Right kidney (tissue), 9 donors: ENCODE measurements at places on chromosomes 2 and 18.

DNA sequence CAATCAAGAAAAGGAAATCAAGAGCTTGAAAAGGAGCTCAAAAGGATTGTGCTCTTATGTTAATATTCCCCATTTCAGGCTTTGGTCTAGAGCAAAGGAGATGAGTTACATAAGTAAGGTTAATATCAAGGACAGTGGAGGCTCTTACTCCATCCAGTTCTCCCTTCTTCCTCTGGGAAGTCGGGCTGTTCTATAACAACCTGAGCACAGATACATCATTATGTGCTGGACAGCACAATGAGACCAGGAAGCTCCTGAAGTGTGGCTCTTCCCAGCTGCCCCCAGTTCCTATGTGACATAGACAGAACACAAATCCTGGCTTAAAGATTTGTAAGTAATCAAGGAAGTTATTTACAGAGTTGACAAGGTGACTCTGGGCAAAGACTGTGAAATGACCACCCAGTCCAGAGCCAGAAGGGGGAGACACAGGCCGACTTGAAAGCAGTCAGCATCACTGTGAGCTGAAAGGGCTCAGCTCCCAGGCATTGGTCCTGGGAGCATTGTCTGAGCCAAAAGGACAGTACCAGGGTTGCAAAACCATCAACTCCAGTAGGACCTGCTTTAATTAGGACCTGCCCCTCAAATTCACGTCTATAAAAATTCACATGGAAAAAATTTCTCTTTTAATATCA is 917.6 kb upstream of the ACVR2A start:
- peak; percentile 27 for DNase-seq

GRCh38 chr2:160411955-160412354 is 81.7 kb downstream of the RBMS1 start:
- no peak for DNase-seq

- no peak for DNase-seq
Measured at GRCh38 chr2:68238955-68239822, 13.1 kb downstream of the PPP3R1 start.

DNA sequence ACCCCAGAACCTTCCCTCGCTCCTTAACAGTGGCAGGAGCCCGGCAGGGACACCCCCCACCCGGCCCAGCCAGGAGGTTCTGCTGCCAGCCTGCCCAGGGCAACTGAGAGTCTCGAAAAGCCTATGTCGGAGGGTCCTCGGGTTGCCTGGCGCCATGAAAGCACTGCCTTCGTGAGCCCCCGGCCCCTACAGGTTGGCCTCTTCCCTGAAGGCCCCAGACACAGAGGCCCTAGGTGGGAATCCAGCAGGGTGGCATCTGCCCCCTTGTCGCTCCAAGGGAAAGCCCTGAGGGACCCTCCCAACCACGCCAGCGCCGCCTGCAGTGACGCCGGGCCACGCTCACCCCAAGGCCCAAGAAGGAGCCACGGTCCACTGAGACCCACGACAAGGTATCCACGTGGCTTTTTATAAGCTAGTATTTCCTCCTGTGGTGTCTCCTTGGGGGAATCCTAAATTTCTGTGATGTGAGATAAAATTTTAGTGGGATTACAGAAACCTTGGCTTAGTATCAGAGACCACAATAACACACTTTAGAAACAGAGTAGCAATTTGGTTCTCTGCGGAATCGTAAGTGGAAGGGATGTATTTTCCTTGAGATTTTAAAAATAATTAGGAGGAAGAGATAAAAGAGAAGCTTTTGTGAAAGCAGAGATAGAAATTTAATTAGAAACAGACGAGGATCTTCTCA is 138.9 kb downstream of the HDAC4 start:
- no peak for DNase-seq

GRCh38 chr2:9403924-9404323 is 19.4 kb downstream of the ITGB1BP1 start:
- no peak for DNase-seq

GRCh38 chr2:70104231-70105111 is 17.2 kb downstream of the PCBP1 start:
- no peak for DNase-seq

DNA sequence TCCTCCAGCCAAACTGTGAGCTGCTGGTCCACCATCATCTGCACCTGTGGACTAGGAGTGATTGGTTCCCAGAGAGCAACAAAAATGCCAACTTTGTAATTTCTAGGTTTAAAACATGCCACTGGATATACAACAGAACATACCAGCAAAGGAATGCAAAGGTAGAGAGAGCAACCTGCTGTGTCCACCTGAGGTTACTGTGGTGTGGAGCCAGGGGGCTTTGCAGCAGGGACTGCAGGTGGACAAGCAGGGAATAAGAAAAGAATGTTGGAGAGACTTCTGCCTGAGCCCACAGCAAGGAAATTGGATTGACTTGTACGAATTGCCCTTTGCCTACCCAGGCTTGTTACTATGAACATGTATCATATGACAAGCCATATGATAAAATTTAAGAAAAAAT is 345.2 kb upstream of the SPHKAP start:
- no peak for DNase-seq

DNA sequence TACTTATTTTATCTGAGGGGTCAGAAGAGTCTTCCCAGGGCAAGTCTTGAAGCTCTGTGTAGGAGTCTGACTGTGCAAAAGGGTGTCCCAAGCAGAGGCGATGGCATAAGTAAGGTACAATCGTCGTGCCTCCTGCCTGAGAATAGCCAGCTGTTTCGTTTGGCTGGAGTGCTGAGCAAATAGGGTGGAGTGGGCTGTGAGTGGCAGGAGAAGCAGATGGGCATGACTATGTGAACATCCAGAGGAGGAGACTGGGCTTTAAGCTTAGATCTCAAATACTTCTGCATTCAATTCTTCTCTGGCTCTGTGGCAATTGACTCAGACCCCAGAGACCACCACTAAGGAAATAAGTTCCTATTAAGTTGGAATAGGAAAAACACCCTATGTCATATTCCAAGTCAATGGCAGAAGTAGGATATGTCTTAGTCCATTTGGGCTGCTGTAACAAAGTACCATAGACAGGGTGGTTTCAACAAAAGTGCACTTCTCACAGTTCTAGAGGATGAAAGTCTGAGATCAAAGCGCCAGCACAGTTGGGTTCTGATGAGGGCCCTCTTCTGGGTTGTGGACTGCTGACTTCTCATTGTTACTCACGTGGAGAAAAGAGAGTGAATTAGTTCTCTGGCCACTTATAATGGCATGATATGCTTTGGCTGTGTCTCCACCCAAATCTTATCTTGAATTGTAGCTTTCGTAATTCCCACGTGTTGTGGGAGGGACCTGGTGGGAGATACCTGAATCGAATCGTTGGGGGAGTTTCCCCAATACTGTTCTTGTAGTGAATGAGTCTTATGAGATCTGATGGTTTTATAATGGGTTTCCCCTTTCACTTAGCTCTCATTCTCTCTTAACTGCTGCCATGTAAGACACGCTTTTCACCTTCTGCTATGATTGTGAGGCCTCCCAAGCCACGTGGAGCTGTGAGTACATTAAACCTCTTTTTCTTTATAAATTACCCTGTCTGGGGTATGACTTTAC is 120.2 kb downstream of the LPIN1 start:
- DNase-seq = no peak

- peak; percentile 6 for DNase-seq
Measured at GRCh38 chr18:32956591-32957315, 183.9 kb upstream of the KLHL14 start.

GRCh38 chr2:26148501-26148900 is 24.4 kb upstream of the GAREM2 start:
- DNase-seq = no peak

GRCh38 chr18:13583576-13584550 is 142.5 kb downstream of the FAM210A start:
- no peak for DNase-seq

DNA sequence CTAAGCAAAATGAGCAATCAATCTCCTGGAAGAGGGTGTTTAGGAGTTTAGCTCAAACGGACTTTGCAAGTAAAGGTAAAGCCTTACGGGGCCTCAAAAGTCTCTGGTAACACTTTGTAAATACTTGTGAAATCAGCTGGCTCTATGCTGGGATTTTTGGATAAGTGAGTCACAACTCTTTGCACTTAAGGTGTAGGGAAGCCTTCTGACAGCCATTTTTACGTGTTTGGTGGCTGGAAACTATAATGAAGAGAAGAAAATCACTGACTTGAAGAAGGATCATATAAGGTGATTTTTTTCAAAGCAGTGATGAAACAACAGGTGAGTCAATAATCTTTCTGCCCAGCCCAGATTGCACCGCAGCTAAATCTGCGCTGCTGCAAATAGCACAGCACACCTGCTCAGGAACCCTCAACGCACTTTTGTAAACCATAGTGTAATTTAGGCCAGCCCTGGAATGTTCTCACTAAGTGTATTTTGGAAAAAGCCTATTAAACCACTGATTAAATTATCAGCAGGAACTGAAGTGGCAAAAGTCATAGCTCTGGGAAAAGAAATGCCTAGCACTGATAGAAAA is 218.8 kb downstream of the AGPS start:
- DNase-seq = no peak

GRCh38 chr2:75431276-75431675 is 129.5 kb downstream of the EVA1A start:
- DNase-seq = no peak

DNA sequence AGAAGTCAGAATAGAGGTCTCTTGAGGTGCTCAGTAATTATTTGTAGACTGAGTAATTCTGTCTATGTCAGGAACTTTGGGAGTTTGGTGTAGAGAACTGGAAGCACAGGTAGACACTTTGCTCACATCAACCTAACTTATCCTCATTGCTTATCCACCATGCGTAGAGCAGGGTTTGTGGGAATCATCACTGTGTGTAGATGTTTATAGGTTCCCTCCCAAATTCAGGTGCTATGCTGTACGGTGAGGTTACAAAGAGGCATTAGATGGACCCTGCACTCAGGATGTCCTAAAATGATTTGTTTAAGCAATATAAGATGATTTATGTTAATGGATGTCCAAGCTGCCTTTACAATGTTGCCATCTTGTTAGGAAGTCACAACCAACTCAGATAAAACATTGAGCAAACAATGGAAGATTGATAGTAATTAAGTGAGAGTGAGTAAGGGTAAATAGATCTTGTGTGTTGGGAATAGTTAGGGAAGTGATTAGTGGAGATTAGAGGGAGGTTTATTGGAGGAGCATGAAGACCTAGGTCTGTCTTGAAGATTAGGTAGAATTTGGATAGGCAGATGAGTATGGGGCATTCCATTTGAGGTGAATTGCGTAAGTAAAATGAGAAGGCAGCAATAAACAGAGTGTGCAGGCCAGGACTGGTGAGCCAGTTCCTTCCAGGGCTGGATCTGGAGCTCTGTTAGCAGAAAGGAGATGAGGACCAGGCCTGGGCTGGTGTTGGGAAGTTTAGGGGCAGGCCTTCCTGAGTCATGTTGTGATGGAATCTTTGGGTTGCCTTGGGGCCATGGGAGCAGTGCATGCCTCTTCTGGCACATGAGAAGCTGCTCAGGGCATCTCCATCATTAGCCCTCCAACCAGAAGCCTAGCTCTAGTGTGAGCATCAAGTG is 12.1 kb downstream of the EPAS1 start:
- DNase-seq = no peak

GRCh38 chr2:25323610-25324189 is 18.0 kb downstream of the DNMT3A start:
- no peak for DNase-seq

DNA sequence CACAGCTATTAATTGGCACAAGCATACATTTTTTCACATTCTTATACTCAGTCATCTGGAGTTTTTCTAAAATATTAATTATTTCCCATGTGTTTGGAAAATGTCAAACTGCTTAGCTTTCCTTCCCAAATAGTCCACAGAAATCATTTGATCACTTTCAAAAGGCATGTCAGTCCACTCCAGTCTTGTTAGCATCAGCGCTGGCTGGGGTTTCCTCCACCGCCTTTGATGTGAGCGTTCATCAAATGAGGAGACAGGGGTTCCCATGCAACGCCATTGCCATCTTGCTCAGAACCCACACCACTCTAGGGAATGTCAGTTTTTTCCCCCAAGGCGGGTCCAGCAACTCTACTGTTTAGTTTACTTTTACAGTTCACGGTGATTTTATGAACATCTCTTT is 13.1 kb upstream of the RAX start:
- no peak for DNase-seq

DNA sequence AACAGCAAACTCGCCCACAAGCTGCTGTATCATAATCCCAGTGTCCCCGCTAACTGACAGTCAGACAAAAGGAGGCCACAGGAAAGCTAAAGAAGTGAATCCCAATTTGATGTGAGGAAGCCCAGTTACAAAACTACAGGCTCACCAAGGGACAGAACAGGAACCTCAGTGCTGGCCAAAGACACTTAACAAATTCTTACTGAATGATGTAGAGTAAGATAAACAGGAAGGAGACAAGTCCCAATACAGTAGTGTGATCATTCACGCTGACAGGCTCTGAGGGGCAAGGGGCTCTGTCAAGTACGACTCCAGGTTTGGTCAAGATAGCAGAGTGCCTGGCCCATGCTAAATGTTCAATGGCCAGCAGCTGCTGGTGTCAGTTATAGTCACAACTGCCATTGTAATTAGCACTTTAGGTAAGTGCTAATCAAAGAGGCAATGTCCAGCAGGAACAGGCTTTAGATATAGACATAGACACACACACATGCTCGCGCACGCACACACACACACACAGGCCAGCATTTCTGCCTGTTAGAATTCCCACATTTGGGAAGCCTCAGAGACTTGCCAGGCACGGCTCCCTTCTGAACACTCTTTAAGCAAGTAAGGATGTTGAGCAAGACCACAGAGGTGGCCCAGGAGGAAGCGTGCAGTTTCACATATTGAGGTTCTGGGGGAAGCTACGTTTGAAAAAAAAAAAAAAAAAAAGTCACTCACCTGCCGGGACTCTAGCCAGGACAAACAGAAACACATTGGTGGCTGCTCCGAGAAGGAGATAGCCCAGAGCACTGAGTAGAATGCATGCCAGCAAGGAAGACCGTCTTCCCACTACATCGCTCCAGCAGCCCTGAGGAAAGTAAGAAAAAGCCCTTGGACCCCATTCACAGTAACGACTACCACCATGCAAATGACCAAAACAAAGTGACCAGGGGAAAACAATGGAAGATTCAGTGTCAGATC is 35.4 kb upstream of the TMEM182 start:
- DNase-seq = no peak

DNA sequence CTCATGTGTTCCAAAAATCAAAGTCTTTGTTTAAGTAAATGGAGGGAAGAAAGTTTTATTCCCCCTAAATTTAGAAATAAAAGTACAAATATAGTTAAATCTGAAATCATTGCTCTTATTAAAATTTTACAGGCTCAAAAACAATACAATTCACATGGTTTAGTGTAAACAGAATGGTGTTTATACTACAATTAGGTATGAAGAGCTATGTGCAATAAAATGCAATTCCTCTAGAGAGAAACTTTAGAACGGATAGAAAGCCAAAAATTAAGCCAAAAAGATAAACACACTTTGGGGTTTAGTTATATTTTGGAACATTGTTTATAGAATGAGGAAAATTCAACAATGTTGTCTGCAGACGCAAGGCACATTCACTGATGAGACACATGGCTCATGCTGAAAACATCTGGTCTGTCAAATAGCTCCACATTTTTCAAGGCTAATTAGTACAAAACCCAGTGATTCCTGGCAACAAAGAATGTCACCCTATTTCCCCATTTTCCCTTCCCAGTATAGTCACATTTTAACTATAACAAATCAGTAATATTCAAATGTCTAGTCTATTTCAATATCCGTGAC is 103.3 kb downstream of the EXOC6B start:
- DNase-seq = no peak

GRCh38 chr2:215885536-215885935 is 127.8 kb downstream of the MREG start:
- no peak for DNase-seq

GRCh38 chr2:144484201-144484948 is 35.5 kb downstream of the ZEB2 start:
- no peak for DNase-seq

- no peak for DNase-seq
Measured at GRCh38 chr2:157182204-157182709, 75.2 kb upstream of the GALNT5 start.
